ENCODE measurements at places on chromosomes 1 and 21. TPM values are rescaled to one million over a fixed set of nuclear protein-coding genes. Genes with fewer than 3 reads are reported as not detected.

Gene LCE1D
- not detected for total RNA-seq

Gene RIPPLY3
- total RNA-seq, result 0.39 TPM

Gene SMPDL3B
- total RNA-seq, result not detected

Gene KCNT2
- 1.4 TPM for total RNA-seq

Gene PERM1
- not detected for total RNA-seq

Gene RIMS3
- 2.6 TPM for total RNA-seq

Gene REG4
- not detected for total RNA-seq

Gene FCRL4
- total RNA-seq, result not detected

Gene AIM2
- 1.3 TPM for total RNA-seq

Gene EPHB2
- total RNA-seq, result 9.7 TPM

Gene COG2
- 80.1 TPM for total RNA-seq

Gene RCC1
- total RNA-seq, result 24.4 TPM

Gene EFNA3
- 5.8 TPM for total RNA-seq

Gene ASCL5
- total RNA-seq, result not detected

Gene PTPN14
- total RNA-seq, result 33.9 TPM

Gene FAM177B
- 1.8 TPM for total RNA-seq

Gene CFAP107
- not detected for total RNA-seq

Gene GRIK1
- 17.2 TPM for total RNA-seq

Gene HSF2BP
- total RNA-seq, result 0.23 TPM

Gene NR1I3
- total RNA-seq, result not detected

Gene PDZK1IP1
- 0.17 TPM for total RNA-seq

Gene LINGO4
- not detected for total RNA-seq

Gene NEGR1
- 4.1 TPM for total RNA-seq

All from adrenal gland (tissue), 19 donors.